ENCODE measurements at places on chromosomes 6 and 20. TPM values are rescaled to one million over a fixed set of nuclear protein-coding genes. Genes with fewer than 3 reads are reported as not detected.

GRCh38 chr20:35572838-35573237 is 31.0 kb downstream of the ERGIC3 start:
- DNase-seq: no peak

DNA sequence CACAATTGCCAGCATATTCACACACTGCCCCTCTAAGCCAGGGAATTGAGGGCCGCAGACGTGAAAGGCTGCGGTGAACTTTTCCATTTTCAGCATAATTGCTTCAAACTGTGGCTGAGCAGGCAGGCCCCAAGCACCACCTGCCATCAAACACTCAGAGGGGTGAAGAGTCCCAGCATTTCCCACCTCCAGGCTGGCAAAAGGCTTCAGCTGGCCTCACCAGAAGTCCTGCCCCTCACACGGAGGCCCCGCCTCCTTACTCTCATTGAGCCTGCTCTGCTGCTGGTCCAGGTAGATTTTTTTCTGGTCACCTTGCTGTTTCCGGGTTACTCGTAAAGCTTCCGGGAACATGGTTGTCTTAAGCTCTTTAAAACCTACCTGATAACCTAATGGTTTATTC is 52.0 kb upstream of the PRELID3B start:
- no peak for DNase-seq

GRCh38 chr6:111243095-111243494 is 155.8 kb downstream of the SLC16A10 start:
- DNase-seq: peak; percentile 74

DNA sequence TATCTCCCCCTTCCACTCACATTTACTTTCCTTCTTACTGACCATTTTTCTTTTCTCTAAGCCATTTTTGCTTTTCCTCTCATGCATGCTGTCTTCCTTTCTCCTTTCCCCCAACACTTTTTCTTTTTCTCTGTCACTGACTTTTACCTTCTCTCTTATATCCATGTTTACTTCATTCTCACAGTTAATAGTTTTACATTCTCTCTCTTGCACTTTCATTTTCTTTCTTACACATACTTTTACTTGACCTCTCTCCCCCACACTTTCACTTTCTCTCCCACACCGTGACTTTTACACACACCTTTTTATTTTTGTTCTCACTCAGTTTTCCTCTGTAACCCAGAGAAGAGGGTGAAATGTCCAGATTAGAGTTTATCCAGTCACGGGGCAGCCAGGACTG is 636.3 kb downstream of the PTPRT start:
- no peak for DNase-seq

Gene TBX18
- total RNA-seq: 26.8 TPM

Gene LINC00237
- not detected for total RNA-seq
